ENCODE measurements at places on chromosomes 2 and 18.

- no peak for DNase-seq
Observed at GRCh38 chr2:24199968-24200590, 25.2 kb downstream of the FAM228A start.

DNA sequence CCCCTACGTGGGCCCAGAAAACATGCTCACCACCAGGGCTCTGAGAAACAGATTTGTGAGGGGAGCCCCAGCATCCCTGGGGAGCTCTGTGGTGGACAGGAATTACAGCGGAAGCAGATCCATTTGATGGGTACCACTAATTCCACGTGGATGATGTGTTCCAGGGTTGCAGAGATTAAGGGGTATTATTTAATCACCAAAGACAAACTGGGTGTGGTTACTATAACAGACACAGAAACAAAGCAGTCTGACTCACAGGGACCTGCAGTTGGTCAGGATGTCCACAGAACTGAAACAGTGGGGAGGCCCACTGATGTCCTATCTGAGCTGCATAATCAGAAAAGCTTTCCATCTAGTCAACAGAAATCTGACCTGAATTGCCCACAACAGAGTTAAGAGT is 65.8 kb downstream of the PSMG2 start:
- no peak for DNase-seq

GRCh38 chr2:238159071-238159539 is 335 bp downstream of the ERFE start:
- no peak for DNase-seq

GRCh38 chr18:70158992-70159717 is 46.3 kb downstream of the RTTN start:
- no peak for DNase-seq

DNA sequence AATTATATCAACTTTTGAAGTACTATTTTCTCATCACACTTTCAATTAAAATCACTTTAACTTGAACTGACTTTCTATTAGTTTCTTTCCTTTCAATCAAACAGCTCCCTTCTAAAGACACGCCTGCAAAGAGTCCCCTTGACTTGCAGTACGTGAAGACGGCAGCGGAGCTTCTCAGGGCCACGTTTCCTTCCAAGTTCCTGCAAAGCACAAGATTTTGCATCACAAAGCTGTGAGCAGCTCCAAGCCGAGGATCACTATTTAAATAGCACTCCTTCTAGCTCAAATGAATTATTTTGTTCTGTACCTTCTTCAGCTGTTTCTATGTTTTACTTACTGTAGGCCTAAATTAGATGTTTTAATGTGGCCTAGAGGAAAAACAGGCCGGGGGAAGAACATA is 30.8 kb downstream of the SH3YL1 start:
- no peak for DNase-seq

Measured in stimulated activated CD8-positive, alpha-beta memory T cell treated with anti-CD3 and anti-CD28 coated beads, Interleukin-15, amount 100 ng/mL, for 24 hours (primary cell).